ENCODE measurements at places on chromosomes 16 and 17. TPM values are rescaled to one million over a fixed set of nuclear protein-coding genes. Genes with fewer than 3 reads are reported as not detected.

C16orf54 gene
- polyA plus RNA-seq: not detected

TXNDC11 gene
- polyA plus RNA-seq: 39.6 TPM

AKAP1 gene
- 36.3 TPM for polyA plus RNA-seq

PRCD gene
- polyA plus RNA-seq: 5.0 TPM

TPSG1 gene
- not detected for polyA plus RNA-seq

MYH11 gene
- not detected for polyA plus RNA-seq

TMEM88 gene
- 0.83 TPM for polyA plus RNA-seq

DNA sequence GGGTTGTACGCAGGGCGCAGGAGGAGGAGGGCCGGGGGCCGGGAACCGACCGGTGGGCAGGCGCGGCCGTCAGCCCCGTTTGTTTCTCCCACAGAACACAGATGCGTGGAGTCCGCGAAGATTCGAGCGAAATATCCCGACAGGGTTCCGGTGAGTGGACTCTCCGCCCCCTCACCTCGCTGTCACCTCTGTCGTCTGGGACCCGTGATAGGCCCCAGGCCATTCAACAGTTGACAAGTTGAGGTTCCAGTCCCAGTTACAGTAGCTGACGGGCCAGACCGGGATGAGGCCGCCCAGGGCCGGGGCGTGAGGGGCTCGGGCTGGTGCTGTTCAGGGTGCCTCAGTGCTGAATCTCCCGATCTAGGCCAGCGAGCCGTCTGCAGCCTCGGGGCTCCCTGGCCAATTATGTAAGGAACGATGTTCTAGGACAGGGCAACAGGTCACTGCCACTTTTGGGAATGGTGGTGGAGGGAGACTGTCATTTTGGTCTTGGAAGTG, 628 bp downstream of the GABARAPL2 start:
- DNase-seq: peak; percentile 46

GRCh38 chr16:4240624-4241023, 1.3 kb downstream of the SRL start:
- peak; percentile 20 for DNase-seq

DNA sequence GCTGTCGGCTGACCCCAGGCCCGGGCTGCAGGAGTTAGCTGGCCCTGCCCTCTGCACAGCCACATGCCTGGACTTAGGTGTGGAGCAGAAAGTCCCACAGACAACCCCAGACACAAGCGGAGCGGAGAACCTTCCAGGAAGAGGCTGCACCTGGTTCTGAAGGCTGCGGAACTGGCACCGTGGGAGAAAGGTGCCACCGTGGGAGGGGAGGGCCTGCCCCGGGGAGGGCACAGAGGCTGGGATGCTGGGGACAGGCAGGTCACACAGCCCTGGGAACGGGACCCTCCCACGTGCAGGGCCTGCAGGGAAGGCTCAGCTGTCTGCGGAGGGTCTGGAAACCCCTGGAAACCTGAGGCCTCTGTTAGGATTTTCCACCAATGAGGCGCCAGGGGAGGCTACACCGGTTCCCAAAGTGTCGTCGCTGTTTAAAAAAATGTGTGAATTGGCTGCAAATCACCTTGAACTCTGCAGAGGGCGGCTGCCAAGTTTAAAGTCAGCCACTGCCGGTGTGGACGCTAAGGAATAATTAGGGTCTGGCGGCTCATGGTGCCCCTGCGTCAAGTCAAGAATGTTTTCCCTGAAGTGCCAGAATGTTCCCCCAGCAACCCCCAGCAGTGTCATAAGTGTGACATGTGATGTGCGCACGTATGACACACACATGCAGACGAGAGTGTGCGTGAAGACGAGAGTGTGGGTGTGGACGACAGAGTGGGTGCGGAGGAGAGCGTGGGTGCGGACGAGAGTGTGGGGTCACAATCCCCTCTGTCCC, 50.9 kb upstream of the PABPN1L start:
- DNase-seq: no peak

GRCh38 chr17:55549140-55549539, 37.9 kb upstream of the SMIM36 start:
- DNase-seq: no peak
